ENCODE measurements at places on chromosomes 13 and 19.

DNA sequence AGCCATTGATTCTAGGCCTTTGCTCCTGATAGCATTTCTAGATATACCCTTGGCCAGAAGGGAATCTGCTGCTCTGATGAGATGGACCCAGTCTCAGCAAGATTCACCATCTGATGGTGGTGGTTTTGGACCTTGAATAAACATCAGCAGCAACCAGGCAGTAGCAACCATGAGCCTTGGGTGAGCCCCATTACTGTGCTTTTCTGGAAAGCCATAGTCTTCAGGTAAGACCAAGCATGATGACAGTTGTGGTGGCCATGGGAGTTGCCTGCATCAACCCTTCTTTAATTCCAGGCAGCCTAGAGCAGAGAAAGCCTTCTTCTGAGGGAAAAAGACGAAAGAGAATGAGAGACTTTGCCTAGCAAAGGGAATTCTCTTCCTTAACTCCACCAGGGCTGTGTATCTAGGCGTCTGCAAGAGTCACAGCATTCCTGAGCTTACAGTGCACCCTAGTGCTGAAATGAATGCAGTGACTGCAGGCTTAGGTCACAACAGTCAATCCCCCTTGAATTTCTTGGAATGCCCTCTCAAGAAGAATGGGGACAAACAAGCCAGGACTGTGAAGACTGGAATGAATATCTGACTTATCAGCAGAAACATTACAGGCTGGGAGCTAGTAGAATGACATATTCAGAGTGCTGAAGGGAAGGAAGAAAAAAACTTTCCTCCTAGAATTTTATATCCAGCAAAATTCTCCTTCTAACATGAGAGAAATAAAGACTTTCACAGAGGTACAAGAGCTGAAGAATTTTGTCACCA lies 942.4 kb upstream of the PCDH20 start:
- DNase-seq = peak; percentile 43

- DNase-seq = no peak
Measured at GRCh38 chr19:19006213-19006612, 27.1 kb downstream of the SUGP2 start.

GRCh38 chr13:21008026-21008425 lies 53.4 kb downstream of the LATS2 start:
- DNase-seq = no peak

DNA sequence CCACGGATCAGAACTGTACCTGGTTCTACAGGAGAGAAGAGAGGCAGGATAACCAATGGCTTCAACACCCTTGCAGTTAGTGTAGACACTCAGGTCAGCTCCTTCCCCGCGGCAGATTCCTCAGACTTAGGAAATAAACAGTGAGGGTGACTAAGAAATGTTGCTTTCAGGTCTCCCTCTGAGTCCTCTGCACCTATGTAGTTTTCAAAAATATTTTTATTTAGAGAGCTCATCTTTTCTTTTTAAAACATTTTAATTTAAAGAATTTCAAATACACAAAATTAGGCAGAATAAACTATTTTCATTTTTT lies 195.2 kb downstream of the KLF12 start:
- DNase-seq = no peak

DNA sequence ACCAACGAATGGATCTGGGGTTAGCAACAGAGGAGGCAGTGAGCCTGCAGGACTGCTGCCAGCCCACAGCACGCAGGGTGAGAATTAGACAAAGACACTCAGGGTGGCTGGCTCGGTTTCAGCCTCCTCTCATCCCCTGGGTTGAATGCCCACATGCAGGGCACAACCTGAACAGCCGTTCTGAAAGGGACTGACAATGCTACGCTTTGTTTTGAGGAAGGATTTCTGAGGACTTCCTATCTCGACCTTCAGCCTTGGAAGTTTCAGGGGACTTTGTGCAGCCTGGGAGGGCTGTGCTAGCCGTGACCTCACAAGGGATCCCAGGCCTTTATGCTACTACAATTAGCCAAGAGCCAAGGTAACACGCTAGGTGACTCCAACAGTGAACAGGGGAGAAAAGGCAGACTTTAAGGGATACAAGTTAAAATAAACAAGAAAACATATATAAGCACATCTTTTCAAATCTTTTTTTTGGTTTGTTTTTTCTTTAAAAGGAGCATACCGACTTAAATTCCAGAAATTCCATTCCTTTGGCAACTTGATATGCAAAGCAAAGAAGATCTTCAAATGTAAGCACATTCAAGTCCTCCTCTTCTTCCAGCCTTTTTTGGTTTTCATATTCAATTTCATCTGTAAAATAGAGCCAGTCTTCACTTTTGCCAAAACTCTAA lies 34.5 kb upstream of the URAD start:
- peak; percentile 0 for DNase-seq

- no peak for DNase-seq
Measured at GRCh38 chr19:33595783-33596182, 26.0 kb upstream of the CHST8 start.

DNA sequence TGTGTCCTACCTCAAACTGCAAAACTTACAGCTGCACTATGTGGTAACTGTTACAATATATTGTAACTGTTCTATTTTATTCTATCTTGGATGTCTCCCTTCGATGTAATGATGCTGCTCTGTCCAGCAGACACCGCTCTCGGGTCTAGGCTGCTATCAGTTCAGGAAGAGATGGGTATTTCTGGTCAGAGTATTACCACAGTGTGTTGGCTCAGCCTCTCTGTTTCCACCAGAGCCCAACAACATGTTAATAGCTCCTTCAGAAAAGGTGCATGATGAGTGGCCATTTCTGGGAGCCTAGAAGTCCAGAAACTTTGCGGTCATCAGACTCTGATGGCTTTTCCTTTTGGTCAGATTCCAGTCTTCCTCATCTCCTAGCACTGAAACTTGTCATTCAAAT lies 35.9 kb upstream of the IGFL1 start:
- no peak for DNase-seq

GRCh38 chr19:6828698-6829633 lies 56.5 kb downstream of the VAV1 start:
- no peak for DNase-seq

DNA sequence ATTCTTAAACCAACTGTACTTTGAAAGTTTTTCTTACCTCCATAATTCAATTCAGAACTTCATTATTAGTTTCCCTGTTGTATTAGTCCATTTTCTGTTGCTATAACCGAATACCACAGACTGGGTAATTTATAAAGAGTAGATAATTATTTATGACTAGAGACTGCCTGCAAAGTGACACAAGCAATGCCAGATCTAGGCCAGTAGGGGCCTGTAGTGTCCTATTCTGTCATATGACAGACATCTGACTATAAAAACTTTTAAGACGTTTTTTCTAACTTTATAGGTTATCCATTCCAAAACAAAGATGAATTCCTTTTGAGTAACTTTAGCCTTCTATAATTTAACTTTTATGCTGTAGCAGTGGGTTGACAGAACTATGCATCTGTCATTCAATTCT lies 2783.8 kb downstream of the PCDH9 start:
- DNase-seq = no peak

GRCh38 chr13:100231176-100231575 lies 142.3 kb downstream of the PCCA start:
- DNase-seq = no peak
